HT-29 (cell line): ENCODE measurements at places on chromosomes 2 and 18. TPM values are rescaled to one million over a fixed set of nuclear protein-coding genes. Genes with fewer than 3 reads are reported as not detected.

ARHGAP28 gene
- total RNA-seq = not detected in 2 replicates

TUBA3D gene
- total RNA-seq = not detected in 2 replicates

MAPK4 gene
- total RNA-seq = not detected in 2 replicates

OTX1 gene
- 4.6 and 5.6 TPM in 2 replicates for total RNA-seq

CCDC121 gene
- 0.99 and 3.7 TPM in 2 replicates for total RNA-seq

SRD5A2 gene
- not detected in 2 replicates for total RNA-seq

TSGA10 gene
- 5.5 and 8.4 TPM in 2 replicates for total RNA-seq

SCN7A gene
- total RNA-seq = not detected in 2 replicates

MYO5B gene
- 29.3 and 35.9 TPM in 2 replicates for total RNA-seq

FOXD4L1 gene
- not detected in 2 replicates for total RNA-seq

VIT gene
- total RNA-seq = not detected in 2 replicates

ACKR3 gene
- not detected in 2 replicates for total RNA-seq

IRS1 gene
- 44.5 and 54.0 TPM in 2 replicates for total RNA-seq

APOB gene
- not detected in 2 replicates for total RNA-seq

NCK2 gene
- total RNA-seq = 29.1 and 31.2 TPM in 2 replicates

HEATR5B gene
- 8.6 and 10.7 TPM in 2 replicates for total RNA-seq

KCNG2 gene
- total RNA-seq = not detected in 2 replicates

C2orf78 gene
- total RNA-seq = not detected in 2 replicates

UGT1A4 gene
- 3.4 and 3.9 TPM in 2 replicates for total RNA-seq

ATP6V1B1 gene
- total RNA-seq = 32.8 and 43.9 TPM in 2 replicates

CLEC4F gene
- not detected in 2 replicates for total RNA-seq

DPYSL5 gene
- total RNA-seq = not detected in 2 replicates

OBSL1 gene
- total RNA-seq = 0.86 and 1.3 TPM in 2 replicates

HOXD8 gene
- not detected in 2 replicates for total RNA-seq

ALLC gene
- total RNA-seq = not detected in 2 replicates

DQX1 gene
- total RNA-seq = 0.47 and 1.3 TPM in 2 replicates

AOX1 gene
- not detected in 2 replicates for total RNA-seq

ITGA4 gene
- not detected in 2 replicates for total RNA-seq

PLCD4 gene
- total RNA-seq = not detected in 2 replicates

CFC1 gene
- total RNA-seq = not detected in 2 replicates

NT5C1B gene
- not detected in 2 replicates for total RNA-seq

MARCHF4 gene
- not detected in 2 replicates for total RNA-seq

GRP gene
- total RNA-seq = not detected in 2 replicates

DLX1 gene
- 0.08 and 0.18 TPM in 2 replicates for total RNA-seq

TNS1 gene
- 8.9 and 13.8 TPM in 2 replicates for total RNA-seq

CD226 gene
- total RNA-seq = not detected in 2 replicates

ERFE gene
- 4.0 and 4.5 TPM in 2 replicates for total RNA-seq

SIX3 gene
- total RNA-seq = not detected in 2 replicates
